ENCODE measurements at places on chromosomes 16 and 17. TPM values are rescaled to one million over a fixed set of nuclear protein-coding genes. Genes with fewer than 3 reads are reported as not detected.

Gene SSTR5
- not detected for total RNA-seq

Gene KRT40
- total RNA-seq = not detected

Gene TMEM220
- total RNA-seq = 3.3 TPM

Gene PSMD7
- 61.0 TPM for total RNA-seq

Gene ALOX12
- 0.09 TPM for total RNA-seq

Gene ACSM5
- total RNA-seq = not detected

Gene HBA2
- total RNA-seq = not detected

All from bronchial smooth muscle cell (primary cell).